ENCODE measurements at places on chromosomes 11 and 22.
A peak's percentile ranks its signal among the peaks of the same experiment; 100 is the strongest.

- no peak for DNase-seq
Measured at GRCh38 chr22:19515654-19516377, 8.4 kb downstream of the CLDN5 start.

GRCh38 chr11:46277622-46278386 lies at the start of gene CREB3L1:
Gene CREB3L1, plus strand, starts transcription at chr11:46277662. Its CDS starts 450 bp downstream, at chr11:46278112.
- DNase-seq = no peak

DNA sequence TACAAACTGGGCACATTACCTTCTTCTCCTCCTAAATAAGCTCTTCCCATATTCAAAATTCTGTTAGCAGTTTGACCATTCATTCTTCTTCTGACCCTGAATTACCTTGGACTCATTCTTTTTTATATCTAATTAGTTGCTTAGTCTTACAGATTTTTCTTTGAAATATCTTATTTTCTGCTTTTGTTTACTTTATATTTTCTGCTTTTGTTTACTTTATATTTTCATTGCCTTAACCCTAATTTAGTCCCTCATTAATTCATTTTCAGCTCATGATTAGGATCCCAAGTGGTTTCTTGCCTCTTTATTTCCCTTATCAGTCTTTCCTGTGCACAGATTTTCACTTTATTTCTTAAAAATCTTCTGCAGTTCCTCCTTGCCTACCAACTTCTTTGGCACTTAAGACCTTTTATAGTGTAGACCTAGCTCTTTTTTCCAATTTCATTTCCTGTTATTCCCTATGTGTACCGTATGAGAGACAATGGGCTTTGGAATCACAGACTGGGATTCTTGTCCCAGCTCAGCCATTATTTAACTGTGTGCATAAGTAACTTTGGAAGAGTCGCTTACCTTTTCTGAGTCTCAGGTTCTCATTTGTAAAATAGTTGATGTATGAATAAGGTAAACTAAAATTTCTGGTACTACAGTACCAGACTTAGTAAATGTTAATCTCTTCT lies 39.2 kb downstream of the SIK2 start:
- DNase-seq = no peak

DNA sequence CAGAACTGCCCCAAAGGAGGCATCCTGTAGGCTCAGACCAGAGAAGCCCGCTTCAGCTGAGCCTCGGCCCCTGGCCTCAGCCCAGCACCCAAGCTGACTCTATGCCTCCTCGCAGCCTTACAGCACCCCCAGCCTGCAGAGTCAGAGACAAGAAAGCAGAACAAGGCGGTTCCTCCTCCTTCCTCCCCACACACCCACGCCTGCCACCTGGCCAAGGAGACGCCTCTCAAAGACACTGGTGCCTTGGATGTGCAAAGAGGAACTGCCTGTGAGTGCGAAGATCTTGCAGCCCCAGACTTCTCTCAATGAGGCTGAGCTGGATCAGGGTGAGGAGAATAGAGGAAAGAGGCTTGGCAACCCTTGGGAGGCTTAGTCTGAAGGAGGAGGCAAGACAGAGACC lies 60.2 kb downstream of the PDE2A start:
- peak; percentile 84 for DNase-seq

DNA sequence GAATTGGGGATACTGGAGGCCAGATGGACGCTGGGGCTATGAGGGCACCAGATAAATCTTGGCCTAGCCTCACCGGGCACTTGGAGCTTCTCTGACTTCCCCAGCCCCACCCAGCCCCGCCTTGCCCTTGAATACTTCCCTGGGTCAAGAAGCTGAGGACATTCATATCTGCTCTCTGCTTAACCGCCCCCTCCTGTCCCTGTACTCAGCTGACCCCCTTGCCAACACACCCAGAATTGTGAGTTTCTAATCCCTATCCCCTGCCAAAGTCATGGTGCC lies 22.0 kb downstream of the FADS3 start:
- DNase-seq = no peak

- no peak for DNase-seq
Measured at GRCh38 chr11:116762132-116762531, 10.7 kb downstream of the BUD13 start.

DNA sequence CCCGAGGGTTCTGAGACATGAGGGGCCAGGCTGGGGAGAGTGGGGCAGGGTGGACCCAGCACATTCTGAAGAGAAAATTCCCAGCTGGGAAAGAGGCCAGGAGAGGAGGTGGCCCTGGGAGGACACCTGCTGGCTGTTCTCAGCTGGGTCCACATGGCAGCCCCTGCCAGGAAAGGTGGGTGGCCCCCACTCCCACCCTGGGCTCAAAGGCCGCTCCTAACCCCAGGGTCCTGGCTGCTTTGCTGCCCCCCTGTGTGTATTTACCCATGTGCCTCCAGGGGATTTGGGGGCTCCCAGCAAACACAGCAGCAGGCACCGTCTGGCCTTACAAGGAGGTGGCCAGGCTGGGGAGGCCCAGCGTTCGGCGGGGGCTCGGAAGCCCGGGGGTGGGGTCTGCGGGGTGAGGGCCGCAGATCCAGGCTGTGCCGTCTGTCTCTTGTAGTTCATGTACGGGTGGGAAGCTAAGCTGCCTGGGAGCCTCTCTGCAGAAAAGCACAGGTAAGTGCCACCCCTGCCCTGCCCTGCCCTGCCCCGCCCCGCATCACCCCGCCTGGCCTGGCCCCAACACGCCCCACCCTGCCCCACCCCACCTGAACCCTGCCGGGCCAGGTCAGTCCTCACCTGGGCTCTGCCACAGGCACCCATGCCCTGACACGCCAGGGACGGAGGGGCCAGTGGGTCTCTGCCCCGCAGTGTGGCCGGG lies 10.6 kb downstream of the MUC5B start:
- no peak for DNase-seq

DNA sequence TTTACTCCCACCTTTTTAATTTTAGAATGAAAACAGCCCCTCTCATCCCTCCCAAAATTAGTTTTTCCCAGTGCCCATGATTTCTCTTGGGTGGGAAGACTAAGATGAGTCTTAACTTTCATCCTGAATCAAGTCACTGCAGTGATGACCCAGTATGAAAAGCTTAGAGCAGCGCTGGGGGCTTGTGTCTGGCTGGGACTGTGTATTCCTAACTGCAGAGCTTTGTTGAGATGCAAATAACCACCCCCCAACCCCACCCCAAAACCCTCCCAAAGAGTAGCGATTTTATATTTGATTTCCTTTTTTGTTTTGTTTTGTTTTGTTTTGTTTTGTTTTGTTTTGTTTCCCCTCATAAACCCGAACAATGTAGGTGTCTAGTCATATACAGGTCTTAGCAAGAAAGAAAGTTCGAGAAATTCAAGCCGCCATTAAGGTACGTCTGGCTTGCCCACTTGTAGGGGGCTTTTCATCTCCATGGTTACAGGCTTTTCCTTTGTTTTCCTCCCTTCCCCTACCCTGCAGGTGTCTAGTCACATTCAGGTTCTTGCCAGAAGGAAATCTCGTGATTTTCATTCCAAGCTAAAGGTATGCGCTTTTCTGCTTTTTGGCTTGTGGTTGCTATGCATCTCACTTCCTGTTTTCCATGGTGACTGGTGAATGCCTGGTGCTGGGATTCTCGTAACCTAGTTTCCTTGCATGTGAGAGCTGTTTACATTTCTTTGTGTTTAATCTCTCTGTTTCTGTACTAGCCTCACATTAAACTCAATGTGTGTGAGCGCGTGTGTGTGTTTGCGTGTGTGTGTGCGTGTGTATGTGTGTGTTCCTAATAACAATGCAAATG lies 144.6 kb upstream of the RASSF10 start:
- no peak for DNase-seq

- peak; percentile 29 for DNase-seq
Measured at GRCh38 chr11:121291896-121292494, 576 bp upstream of the SC5D start.

DNA sequence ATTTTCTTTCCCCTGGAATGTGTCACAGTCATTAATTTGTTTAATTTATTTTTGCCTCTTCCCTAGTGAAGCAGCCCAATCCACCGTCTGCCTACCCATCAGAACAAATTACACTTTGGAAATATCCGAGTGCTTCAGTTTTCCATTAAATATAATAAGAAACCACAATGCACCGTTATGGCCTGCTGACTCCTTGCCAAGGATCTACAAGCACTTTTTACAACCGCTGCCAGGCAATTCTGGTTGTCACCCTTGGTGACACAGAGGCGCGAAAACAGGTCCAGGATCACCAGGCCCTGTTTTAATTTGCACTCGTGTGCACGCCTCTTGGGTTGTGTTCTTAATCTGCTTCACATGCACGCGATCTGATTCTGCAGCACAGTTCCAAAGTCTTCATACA lies 43.9 kb downstream of the KIRREL3 start:
- DNase-seq = no peak
